ENCODE measurements at places on chromosomes 12 and 14. TPM values are rescaled to one million over a fixed set of nuclear protein-coding genes. Genes with fewer than 3 reads are reported as not detected.
A peak's percentile ranks its signal among the peaks of the same experiment; 100 is the strongest.

The SALL2 gene
- total RNA-seq = 0.66 TPM

DNA sequence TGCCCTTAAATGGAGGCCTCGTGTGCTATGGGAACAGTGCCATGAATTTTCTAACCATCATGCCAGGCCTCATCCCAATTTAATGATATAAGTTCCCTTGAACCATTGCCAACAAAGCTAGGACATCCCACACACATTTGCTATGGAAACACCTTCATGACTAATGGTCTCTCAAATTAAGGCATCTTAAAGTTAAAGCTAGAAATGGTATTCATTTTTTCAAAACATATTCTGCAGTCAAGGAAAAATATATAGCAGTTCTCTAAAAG is 117.3 kb downstream of the BTG1 start:
- ATAC-seq = no peak

DNA sequence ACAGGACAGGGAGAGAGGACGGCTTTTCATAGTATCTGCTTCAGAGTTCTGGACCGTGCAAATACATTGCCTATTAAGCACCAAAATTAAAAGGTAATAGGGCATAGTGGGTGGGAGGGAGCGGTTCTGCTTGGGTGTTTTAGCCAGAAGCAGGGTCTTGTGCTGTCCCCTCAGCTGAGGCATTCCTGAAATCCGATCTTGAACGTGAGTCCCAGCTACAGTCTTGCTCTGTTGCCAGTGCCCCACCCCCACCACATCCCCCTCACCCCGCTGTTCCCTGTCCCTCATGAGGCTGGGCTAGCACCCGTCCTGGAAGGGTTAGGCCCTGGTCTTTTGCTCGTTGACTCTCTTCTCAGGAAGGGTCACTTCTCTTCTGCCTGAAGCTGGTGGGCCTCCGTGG is 48.6 kb downstream of the AACS start:
- ATAC-seq = no peak

The GRIN2B gene
- 0.09 TPM for total RNA-seq

GRCh38 chr14:58288106-58288792 is 10.1 kb upstream of the ARID4A start:
- ATAC-seq = no peak

DNA sequence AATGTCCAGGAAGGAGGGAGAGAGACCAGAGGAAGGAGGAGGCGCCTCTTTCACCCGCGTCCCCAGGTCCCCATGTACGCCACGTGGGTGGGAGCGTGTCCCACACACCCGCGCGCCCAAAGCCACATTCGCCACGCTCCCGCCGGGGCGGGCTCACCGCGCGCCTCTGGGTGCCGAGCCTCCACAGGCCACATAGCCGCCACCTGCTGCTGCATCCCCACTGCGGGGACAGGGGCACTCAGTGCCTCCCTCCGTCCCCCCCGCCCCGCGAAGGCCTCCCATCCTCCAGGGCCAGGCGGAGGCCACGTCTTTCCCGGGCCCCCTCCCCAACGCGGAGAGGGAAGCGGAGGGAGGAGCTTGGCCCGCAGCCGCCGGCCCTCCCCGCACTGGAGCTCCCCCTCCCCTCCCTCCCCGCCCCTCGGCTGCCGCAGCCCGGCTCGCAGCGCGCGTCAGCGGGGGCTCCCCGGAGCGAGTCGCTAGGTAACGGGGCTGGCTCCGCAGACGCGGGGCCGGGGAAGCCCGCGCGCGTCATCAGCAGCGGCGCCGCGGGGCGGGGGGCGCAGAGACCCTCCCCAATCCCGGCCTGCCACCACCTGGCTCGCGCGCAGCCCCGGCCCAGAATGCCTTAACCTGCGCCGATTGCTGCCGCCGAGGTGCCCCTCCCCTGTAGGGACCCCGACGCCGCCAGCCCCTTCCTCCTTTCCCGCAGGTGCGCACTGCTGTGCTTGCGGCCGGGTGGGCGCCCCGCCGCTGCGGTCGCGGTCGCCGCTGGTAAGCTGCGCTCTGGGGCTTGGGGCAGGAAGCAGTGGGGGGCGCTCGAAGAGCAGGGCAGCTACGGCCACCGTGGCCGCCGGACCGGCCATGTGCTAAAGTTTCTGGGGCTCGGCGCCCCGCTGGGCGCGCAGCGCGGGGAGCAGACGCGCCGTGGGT is 536 bp upstream of the TUNAR start:
- ATAC-seq = peak; percentile 58

The SERPINA9 gene
- total RNA-seq = not detected

GRCh38 chr14:65222440-65222858 is 120.1 kb upstream of the MAX start:
- peak; percentile 68 for ATAC-seq

DNA sequence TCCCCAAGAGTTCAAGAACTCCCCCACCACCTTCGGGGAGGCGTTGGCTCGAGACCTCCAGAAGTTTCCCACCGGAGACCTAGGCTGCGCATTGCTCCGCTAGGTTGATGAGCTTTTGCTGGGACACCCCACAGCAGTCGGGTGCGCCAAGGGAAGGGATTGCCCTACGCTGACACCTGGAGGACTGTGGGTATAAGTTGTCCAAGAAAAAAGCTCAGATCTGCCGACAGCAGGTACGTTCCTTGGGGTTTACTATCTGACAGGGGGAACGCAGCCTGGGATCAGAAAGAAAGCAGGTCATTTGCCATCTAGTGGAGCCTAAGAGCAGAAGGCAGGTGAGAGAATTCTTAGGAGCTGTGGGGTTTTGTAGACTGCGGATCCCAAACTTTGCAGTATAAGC is 98.8 kb downstream of the FRMD6 start:
- ATAC-seq = no peak

The PAX9 gene
- total RNA-seq = 1.3 TPM

DNA sequence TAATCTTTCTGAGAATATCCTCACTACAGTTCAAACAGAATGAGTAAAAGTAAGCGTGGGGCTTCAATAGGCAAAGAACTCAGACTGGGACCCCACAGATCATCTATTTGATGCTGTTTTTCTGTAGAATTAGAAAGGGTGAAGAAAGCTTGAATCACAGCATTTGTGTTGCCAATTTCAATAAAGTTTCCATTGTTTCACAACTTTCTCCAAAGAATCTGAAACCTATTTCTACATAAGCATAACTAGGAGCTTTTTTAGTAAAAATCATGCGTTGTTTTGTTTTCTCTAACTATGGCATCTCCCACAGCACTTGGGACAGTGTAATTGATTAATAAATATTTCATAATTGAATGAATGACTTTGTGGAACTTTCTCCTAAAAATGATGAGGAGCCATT is 16.7 kb upstream of the NEDD1 start:
- no peak for ATAC-seq

DNA sequence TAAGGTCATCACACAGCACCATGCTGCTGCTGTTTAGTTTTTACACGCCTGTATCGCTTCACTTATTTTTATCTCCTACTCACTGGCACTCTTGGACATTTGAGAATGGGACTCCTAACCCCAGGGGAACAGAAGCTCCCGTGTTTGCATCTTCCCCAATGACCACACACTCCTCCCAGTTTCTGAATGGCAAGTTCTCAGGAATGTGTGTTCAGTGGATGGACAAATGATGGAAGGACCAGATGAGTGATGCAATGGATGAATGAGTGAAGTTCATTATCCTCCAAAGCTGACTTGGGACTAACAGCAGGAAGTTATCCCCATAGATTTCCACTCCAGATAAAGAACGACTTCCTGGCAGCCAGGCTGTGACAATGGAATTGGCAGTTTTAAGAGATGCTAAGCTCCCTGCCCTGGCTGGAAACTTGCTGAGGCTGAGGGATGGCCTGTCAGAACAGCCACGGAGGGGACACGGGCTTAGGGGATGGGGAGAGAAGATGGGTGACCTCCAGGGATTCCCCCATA is 231.5 kb downstream of the SLC15A4 start:
- no peak for ATAC-seq

The TRHDE gene
- total RNA-seq = 2.2 TPM

DNA sequence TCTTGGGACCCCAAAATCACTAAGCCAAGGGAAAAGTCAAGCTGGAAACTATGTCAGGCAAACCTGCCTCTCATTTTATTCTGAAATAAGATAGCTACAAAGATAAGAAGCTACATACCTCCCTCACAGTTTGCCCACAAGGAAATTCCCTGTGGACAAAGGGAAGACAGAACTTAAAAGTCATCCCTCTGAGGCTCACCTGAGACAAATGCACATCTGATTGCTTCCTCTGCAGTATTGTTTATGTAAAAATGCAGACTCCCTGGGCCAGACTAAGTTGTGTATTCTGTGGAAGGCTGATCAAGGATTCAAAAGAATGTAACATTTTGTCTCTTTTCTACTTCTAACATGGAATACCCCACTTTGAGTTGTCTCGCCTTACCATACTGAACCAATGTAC is 2.5 kb upstream of the PLBD1 start:
- ATAC-seq = no peak

The GPX2 gene
- 0.23 TPM for total RNA-seq

- no peak for ATAC-seq
Observed at GRCh38 chr12:5071496-5071895, 27.8 kb downstream of the KCNA5 start.

- ATAC-seq = no peak
Observed at GRCh38 chr12:126770188-126770587, 1496.8 kb upstream of the TMEM132C start.

DNA sequence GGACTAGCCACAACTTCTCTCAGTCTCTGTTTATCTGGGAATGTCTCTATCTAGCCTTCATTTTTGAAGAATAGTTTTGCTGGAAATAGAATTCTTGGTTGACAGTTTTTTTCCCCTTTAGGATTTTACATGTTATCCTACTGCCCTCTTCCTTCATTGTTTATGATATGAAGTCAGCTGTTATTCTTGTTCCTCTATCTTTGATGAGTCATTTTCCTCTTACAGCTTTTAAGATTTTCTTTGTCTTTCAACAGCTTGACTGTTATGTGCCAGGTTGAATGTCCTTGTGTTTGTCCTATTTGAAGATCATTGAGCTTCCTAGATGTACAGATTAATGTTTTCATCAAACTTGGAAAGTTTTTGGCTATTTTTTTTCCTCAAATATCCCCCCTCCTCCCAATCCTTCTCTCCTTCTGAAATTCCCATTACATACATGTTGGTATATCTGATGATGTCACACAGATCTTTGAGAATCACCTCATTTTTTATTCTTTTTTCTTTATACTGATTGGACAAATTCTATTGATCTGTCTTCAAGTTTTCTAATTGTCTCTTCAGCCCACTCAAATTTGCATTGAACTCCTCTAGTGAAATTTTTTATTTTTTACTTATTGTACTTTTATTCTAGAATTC is 4.5 kb upstream of the GOLGA5 start:
- no peak for ATAC-seq

The CCDC196 gene
- total RNA-seq = 0.37 TPM

The P2RX7 gene
- 0.13 TPM for total RNA-seq

- ATAC-seq = no peak
Observed at GRCh38 chr14:89167705-89168104, 249.3 kb downstream of the FOXN3 start.

The LMNTD1 gene
- total RNA-seq = not detected

The SRGAP1 gene
- 10.3 TPM for total RNA-seq

DNA sequence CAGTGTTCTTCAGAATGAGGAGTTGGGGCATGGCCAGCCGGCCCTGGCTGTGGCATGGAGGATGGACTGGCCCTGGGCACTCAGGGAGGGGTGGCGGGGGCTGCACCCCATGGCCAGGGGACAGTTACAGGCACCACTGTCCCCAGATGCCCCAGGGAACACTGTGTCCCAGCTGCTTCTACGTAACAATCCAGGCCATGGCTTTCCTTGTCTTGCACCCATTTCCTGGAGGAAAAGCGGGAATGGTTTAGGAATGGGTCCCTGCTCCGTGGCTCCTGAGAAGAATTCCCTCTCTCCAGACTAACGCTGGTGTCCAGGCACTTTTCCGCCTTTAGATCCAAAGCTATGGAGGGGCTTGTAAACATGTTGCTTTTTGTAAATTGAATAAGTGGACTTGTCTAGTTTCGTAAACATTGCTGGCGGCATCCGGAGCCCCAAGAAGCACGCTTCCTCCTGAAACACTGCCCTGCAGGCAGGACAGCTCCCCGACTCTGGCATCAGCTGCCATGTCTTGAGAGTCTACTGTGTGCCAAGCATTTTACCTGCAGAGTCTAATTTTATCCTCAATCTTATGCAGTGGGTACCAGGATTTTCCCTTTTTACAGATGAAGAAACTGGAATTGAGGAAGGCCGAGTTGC is 238.3 kb downstream of the SLC41A2 start:
- no peak for ATAC-seq

GRCh38 chr12:68063900-68064590 is 74.8 kb downstream of the IFNG-AS1 start:
- no peak for ATAC-seq

DNA sequence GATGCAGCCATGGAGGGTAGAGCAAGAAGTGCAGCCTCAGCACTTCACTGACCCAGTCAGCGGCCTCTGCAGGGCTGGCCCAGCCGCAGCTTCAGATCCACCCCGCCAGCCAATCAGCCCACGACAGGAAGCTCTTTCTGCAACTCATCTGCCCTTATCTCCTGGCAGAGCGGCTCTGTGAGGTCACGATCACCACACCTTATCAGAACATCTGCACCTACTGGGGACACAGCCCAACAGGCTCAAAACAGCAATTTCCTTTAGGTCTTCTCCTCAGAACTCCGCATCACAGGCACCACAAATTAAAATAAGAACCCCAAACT is 287.3 kb downstream of the BCL11B start:
- no peak for ATAC-seq

The ZCRB1 gene
- 40.6 TPM for total RNA-seq

The C12orf42 gene
- 0.29 TPM for total RNA-seq

DNA sequence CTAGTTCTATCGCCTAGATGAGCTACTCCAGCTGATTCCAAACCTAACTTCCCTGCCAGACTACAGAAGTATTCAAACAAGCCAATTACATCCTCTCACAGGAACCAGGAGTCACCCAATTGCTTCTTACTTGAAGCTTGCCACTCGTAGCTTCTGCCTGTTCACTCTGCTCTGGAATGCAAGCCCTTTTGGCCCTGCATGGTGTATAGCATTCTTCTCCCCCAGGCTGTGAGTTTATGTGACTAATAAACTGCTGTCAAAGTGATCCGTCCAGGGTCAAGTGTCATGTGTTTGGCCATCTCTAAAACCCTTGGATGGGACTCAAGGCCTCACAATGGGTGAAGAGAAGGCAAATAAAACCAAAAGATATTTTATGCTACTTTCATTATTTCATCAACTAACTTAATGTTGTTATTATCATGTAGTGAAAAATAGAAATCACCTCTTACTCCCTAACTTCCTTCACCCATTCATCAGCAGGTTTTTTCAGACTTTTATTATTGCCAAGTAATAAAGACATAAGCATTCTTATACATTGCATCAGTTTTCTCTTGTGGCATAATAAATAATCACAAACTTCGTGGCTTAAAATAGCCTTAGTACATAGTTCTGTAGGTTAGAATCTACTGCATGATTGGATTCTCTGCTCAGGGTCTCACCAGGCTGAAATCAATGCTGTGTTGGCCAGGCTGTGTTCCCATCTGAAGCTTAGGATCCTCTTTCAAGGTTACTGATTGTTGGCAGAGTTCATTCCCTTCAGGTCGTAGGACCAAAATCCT is 1981.7 kb upstream of the FLRT2 start:
- ATAC-seq = no peak
